Muscle of leg (tissue), 16 donors: ENCODE measurements at places on chromosomes 6 and 20. TPM values are rescaled to one million over a fixed set of nuclear protein-coding genes. Genes with fewer than 3 reads are reported as not detected.
A peak's percentile ranks its signal among the peaks of the same experiment; 100 is the strongest.

ARMH2 gene
- total RNA-seq, result not detected

FITM2 gene
- total RNA-seq, result 6.8 TPM

BMP6 gene
- total RNA-seq, result 1.3 TPM

SCUBE3 gene
- 0.40 TPM for total RNA-seq

SCGN gene
- total RNA-seq, result not detected

C20orf204 gene
- total RNA-seq, result 0.84 TPM

GMDS gene
- total RNA-seq, result 3.9 TPM

RSPO4 gene
- total RNA-seq, result not detected

SGK2 gene
- total RNA-seq, result 0.75 TPM

PACRG gene
- total RNA-seq, result 1.8 TPM

TBX18 gene
- 20.3 TPM for total RNA-seq

EYA4 gene
- total RNA-seq, result 28.8 TPM

DNA sequence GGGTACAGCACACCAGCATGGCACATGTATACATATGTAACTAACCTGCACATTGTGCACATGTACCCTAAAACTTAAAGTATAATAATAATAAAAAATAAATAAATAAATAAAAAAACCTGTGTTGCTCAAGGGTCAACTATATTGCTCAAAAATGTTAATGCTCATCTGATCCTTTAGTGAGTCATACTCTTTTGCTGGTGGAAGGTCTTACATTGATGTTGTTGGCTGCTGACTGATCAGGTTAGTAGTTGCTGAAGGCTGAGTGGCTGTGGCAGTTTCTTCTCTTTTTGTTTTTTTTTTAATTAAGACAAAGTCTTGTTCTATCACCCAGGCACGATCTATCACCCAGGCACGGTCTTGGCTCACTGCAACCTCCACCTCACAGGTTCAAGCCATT is 29.6 kb upstream of the SMIM26 start:
- DNase-seq, result no peak

- no peak for DNase-seq
Observed at GRCh38 chr6:25893778-25894177, 19.7 kb upstream of the SLC17A3 start.

DNA sequence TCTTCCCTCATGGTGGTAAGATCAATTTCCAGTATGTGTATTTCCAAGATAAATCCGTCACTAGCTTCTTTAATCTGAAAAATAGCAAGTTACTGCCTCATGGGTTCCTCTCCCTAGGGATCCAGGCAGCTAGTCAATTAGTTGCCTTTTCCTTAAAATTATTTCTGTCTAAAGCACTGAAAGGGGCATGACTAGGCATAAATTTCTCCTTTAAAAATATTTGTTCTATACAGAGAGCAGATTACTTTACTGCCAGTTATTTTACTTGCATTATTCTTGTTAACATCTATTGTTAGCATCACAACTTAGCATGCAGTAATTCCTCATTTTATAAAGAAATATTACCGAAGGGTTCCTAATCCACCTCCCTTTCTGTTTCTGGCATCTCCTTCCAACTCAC is 1.4 kb downstream of the MTCL3 start:
- no peak for DNase-seq

GRCh38 chr6:137094411-137095008 is 49.7 kb upstream of the IL20RA start:
- peak; percentile 72 for DNase-seq

- DNase-seq, result no peak
Observed at GRCh38 chr6:126112171-126112632, 125.9 kb downstream of the TRMT11 start.

DNA sequence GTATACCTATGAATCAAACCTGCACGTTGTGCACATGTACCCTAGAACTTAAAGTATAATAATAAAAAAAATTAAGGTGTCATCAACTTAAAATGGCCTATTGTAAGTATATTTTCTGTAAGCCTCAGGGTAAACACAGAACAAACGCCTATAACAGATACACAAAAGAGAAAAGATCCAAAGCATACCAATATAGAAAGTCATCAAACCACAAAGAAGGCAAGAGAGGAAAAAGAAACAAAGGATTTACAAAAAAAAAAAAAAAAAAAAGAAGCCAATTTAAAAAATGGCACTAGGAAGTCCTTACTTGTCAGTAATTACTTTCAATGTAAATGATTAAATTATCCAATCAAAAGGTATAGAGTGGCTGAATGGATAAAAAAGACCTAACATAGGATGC is 24.6 kb upstream of the ASF1A start:
- no peak for DNase-seq

GRCh38 chr20:41422953-41423352 is 56.3 kb upstream of the EMILIN3 start:
- no peak for DNase-seq

DNA sequence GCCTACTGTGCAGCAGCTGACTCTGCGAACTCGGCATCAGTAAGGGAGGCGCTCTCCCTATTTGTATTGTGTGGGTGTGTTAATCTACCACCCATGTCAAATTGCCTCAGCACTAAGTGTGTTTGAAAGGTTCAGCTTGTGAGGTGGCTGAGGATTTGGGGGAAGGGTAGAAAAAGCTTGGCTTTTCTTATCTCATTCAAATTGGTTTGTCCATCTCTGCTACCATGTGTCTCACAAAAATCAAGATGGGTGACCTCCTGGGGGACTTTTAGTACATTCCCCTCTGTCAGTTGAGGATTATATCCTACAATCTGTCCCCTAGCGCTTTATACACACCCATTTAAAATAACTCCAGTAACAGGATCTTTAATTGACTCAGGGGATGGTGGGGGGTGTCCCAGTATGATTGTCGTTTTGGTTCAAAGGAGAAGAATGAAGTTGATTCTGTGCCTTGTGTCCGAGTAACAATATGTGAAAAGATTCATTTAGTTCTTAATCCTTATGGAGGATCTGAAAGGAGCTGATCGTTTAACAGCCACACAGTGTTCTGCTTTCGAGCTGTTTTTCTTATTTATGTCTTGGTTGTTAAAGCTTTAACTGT is 609.6 kb downstream of the PKHD1 start:
- no peak for DNase-seq

DNA sequence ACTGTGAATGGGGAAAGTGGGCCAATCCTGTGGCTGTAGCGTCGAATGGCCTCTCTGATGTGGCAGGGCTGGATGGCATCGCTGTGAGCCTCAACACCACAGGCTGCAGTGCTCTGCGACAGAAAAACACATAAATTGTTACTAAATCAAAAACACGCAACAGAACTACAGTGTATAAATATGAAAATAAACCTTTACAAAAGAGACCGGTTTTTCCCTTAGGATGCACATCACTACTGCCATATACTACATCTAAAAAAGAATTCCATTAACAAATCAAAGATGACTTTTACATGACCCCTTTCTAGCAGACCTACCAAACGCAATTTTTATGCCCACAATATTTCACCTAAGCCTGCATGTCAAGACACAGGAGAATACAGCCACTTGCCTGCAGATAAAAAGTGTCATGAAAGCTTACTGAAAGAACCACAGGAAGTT is 395.5 kb upstream of the RUNX2 start:
- DNase-seq, result no peak

- DNase-seq, result peak; percentile 14
Observed at GRCh38 chr6:28659250-28659566, 133.5 kb downstream of the GPX5 start.

- no peak for DNase-seq
Observed at GRCh38 chr6:20325641-20326421, 75.8 kb upstream of the E2F3 start.

GRCh38 chr20:54822386-54822785 is 347.0 kb downstream of the DOK5 start:
- DNase-seq, result no peak

GRCh38 chr6:22028403-22029090 is 268.3 kb downstream of the PRL start:
- DNase-seq, result peak; percentile 73

GRCh38 chr20:16505894-16506293 is 67.4 kb downstream of the KIF16B start:
- DNase-seq, result no peak

DNA sequence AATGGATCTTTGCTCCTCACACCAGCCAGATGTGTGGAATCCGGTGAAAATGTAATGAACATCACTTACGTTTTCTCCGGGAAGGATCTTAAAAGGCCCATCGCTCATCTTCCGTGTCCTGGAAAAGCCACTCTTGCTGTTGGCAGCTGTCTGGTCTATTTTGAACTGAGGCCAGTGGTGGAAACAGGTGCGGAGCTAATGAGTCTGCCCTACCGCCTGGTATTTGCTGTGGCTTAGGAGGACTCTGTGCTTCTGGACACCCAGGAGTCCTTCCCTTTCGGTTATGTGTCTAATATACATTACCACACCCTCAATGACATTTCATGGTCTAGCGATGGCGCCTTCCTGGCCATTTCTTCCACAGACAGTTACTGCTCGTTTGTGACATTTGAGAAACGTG is 264.2 kb upstream of the PREP start:
- peak; percentile 56 for DNase-seq

DNA sequence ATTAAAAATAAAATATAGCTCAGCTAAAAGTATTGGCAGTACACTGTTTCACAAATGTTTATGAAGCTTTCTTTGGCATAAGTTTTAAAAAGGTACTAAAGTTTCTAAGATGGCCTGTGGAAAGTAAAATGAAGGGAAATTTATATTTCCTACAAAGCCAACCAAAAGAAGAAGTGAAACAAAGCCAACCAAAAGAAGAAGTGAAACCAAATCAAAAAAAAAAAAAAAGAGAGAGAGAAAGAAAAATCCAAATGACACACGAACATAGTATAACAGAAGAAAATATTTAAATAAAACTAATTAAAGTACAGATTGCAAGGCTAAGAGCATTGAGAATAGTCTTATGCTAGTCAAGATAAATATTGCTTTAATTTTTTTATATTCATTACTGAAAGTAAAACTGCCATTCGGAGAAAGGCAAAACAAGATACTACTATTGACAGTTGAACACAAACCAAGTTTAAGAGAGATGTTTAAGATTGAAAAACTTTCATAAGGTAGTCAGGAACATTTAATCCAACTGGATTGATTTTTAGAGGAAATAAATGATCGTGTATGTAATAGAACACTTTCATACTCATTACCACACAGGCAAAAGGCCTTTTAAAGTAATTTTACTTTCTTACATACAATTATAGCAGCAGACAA is 12.8 kb upstream of the KHDRBS2 start:
- DNase-seq, result peak; percentile 43

- peak; percentile 79 for DNase-seq
Observed at GRCh38 chr20:50837532-50838321, 42.9 kb downstream of the BCAS4 start.

DNA sequence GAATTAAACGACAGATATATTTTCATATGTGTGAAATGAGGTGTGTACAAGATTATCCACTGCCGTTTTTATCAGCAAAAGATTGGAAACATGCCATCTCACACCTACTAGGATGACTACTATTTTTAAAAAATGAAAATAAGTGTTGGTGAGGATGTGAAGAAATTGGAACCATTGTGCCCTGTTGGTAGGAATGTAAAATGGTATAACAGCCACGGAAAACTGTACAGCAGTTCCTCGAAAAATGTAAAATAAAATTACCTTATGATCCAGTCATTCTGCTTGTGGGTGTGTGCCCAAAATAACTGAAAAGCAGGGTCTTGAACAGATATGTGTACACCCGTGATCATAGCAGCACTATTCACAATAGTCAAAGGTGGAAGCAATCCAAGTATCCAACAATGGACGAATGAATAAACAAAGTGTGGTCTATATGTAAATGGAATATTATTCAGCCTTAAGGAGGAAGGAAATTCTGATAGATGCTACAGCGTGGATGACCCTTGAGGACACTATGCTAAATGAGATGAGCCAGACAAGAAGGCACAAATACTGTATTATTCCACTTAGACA is 27.0 kb upstream of the CCN5 start:
- DNase-seq, result no peak

- DNase-seq, result no peak
Observed at GRCh38 chr6:158767709-158768108, 51.5 kb downstream of the EZR start.
